ENCODE measurements at places on chromosomes 3 and 15.
A peak's percentile ranks its signal among the peaks of the same experiment; 100 is the strongest.

DNA sequence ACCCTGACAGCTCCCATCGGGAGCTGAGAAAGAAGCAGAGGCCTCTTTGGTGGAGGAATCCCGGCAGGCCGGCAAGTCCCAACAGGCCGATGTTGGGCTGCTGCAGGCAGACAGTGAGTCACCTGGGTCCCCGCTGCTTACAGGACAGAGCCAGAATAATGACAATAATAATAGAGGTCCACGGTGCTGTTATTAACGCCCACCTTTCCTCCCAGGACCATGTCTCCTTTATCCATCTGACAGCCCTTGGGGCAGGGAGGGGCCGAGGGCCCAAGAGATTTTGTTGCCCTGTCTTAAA lies 29.3 kb upstream of the MAGEF1 start:
- DNase-seq, result no peak

DNA sequence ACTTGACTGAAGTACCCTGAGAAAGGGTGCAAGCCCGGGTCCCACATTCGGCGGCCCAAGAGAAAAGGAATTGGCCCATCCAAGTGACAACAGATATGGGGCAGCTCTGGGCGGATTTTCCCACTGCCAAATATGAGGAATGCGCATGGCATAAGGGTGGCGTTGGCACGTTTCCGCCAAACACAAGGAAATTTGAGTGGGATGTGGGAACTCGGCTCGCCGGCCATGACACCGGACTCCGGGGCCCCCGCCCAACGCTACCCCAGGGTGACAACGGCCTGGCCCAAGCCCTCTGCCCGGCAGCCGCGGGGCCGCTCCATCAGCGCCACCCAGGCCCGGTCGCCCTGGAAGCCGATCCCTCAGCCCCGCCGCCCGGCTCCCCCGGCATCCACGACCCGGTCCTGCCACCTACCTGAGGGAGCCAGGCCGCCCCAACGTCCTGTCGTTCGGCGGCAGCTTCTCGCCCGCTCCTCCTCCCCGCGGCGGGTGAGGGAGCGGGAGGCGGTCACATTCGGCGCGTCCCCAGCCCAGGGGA lies 449 bp downstream of the RAF1 start:
- peak; percentile 32 for DNase-seq

DNA sequence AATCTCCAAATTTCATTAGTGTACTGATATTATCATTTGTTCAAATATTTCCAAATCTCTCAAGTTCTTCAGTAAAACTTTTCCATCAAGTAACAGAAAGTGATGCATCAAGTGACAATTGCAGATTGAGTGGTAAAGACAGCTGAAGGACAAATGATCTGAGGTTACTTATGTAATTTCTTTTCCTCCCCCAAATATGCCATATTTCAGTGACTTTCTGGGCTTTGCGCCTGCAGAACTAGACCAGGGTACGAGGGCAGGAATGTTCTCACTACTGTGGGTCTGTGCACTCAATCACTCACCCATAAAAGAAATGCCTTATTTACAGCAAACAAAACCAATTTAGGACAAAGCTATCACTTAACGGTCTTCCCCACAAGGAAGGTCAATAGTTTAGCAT lies 4.7 kb downstream of the SUCLG2 start:
- no peak for DNase-seq

DNA sequence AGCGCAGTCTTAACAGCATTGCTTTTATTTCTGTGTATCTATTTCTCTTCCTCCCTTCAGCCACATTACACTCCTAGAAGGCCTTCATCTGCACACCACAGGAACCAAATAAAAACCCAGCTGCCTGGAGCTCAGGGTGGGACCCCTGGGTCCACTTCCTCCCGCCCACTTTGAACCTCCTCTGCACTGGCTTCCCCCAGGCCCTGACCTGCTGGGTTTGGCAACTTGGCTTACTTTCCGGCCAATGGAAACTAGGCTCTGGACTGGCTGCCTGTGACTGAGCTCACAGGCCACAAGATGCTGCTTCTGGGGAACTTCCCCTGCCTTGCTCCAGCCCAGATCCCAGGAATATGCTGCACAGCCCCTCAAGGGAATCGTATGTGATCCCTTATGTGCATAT lies 89.8 kb downstream of the SEMA5B start:
- no peak for DNase-seq

- DNase-seq, result peak; percentile 9
Measured at GRCh38 chr3:66582721-66583423, 82.0 kb upstream of the LRIG1 start.

DNA sequence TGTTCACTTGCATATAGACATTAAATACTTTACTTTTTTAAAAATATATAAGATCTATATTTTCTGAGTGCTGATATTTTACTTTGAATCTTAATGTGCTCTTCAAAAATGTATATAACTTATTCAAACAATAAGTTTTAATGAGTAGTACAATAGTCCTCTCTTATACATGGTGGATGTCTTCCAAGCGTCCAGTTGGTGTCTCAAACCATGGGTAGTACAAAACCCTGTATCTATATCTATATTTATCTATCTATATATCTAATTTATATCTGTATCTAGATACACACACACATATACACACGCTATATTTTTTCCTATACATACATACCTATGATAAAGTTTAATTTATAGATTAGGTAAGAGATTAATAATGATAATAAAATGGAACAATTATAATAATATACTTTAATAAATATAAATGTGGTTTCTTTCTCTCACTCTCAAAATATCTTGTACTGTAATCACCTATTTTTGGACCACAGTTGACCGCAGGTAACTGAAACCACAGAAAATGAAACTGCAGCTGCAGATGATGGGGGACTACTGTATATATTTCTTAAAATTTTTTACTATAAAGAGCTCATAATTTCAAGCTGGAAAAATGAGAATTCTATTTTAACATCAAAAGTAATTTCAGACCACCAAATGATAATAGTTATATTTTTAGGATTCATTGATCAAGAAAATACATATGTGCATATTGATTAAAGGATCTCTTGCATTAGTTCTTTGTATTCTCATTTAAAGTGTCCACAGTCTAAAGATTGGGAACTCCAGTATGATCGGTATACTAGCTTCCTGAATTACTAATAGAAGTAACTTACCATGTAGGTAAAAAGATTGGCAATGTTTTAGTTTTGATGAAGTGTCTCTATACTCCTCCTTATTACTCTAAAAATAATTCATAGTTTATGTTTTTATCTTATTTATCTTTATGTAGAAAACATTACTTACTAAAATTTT lies 215.1 kb upstream of the MLF1 start:
- no peak for DNase-seq

GRCh38 chr3:139638518-139638917 lies 39.3 kb downstream of the NMNAT3 start:
- no peak for DNase-seq

DNA sequence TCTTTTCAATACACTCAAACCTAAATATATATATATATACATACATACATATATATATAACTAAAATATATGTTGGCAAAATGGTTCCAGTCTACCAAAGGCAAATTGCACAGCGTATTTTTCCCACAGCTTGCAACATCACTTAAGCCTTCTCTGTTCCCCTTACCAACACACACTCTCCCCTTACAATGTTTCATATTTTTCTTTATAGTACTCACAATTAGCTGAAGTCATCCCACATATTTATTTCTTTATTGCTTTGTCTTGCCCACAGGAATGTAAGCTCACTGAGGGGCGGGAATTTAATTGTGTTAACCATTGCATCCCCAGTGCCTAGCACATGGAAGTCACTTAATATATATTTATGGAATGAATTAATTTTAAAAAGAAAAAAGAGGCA lies 288.3 kb downstream of the ULK4 start:
- no peak for DNase-seq

- DNase-seq, result no peak
Measured at GRCh38 chr3:53261712-53262111, 5.9 kb upstream of the TKT start.

GRCh38 chr3:119592861-119593260 lies 4.8 kb upstream of the PLA1A start:
- no peak for DNase-seq

GRCh38 chr15:72614810-72615532 lies 39.5 kb upstream of the GOLGA6B start:
- DNase-seq, result no peak

- DNase-seq, result no peak
Measured at GRCh38 chr3:62531981-62532380, 158.6 kb upstream of the FEZF2 start.

DNA sequence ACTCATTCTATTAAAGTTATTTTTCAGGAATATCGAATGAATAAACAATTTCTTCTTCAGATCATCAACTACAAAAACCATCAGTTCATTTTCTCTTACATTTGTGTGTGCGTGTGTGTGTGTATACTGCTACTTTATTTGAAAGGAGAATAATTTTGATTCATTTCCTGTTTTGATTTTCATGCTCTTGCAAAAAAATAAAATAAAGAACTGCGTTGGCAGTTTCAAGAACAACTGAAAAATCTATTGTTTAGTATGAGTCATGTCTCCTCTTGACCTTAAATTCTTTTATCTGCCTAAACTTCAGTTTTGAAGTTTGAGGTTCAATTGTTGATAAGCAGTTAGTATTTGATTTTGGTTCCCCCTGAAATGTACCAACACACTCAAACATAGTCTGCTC lies 540.8 kb downstream of the FGF12 start:
- no peak for DNase-seq

DNA sequence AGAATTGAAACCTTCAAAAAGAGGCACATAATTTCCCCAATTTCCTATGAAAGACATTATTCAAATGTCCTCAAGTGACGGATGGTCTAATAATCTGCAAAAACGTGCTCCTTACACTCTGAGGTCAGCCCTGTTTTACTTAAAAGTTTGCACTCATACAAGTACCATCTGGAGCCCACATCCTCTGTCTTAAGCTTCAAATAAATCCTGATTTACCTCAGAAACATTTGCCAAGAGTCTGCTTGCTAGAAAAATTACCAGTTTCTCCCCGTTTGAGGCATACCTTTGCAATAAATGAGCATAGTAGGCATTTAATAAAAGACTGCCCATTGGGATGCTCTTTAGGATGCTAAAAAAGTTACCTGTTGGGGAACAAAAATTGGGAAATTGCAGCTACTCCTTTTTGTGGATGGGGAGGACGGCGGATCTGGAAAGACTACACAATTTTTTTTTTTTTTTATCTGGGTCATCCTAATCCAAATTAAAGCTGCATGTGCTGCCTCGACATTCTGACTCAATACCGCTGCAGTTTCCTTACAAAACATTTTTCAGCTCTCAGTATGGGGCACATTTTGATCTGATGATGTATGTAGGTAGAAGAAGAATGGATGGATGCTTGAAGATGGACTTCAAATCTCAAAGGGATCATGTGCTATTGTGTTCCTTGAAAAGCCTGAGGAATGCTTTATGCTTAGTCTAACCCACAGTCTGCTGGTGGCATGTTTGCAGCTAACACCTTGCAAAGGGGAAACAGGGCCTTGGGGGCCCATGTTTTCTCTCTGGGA lies 233.7 kb upstream of the ADAMTS9 start:
- no peak for DNase-seq

- DNase-seq, result no peak
Measured at GRCh38 chr3:146818866-146819265, 213.7 kb upstream of the PLSCR5 start.

DNA sequence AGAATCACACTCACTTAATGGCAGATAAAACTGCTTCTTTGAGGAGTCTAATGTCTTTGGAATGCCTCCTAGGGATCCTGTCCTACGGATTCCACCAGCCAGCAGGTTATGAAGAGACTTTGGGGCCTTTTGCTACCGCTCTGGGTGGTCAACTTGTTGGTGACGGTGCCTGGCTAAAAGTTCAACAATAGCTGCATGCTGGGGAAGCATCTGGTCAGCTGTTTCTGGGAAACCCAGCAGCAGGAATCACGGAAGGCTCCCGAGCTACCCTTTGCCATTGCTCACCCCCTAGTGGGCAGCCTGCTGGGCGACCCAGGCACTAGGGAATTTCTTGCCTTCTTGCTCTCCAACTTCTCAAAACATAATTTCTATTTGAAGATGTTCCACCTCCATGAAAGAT lies 263.3 kb downstream of the NEK10 start:
- no peak for DNase-seq

DNA sequence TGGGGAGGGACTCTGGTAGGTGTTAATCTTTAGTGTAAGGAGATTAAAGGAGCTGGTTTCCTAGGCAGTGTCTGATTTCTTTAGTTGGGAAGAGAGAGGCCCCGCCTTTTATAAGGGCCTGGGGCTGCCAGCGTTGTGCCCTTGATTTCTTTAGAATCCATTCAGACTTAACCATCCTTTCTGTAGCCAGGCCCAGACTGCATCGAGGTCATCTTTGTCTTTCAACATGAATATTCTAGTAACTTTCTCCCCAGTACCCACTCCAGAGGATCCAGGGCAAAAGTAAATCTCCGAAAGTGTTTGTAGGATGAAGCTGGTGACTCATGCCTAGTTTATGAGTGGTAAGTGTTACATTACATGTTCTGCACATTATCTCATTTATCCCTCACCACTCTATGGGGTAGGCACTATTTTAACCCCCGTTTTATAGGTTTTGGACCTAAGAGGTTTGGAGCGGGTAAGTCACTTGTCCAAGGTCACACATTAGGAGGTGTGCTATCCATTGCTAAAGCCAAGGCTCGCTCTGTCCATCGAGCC lies 11.8 kb upstream of the USP3 start:
- no peak for DNase-seq

- DNase-seq, result no peak
Measured at GRCh38 chr15:47119349-47119748, 598.0 kb upstream of the SEMA6D start.

GRCh38 chr15:27828746-27829145 lies 270.4 kb downstream of the OCA2 start:
- DNase-seq, result no peak

- DNase-seq, result no peak
Measured at GRCh38 chr3:24160424-24161095, 215.5 kb downstream of the NR1D2 start.

DNA sequence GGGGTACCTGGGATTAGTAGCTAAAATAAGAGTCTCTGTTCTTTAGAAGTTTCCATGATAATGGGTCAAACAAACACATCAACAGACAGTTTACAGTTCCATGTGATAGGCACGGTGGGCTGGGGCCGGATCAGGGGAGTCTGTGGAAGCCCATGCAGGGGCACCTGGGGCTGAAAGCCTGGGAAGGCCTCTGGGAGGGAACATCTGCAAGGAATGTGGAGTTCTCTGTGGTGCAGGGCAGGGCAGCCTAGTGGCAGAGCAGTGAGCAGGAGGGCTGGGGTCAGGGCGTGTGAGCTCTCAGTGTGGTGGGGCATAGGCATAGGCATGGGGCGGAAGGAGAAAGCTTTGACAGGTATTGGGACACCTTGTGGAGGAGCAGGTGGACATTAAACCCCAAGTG lies 207.7 kb upstream of the TRIM42 start:
- DNase-seq, result no peak

DNA sequence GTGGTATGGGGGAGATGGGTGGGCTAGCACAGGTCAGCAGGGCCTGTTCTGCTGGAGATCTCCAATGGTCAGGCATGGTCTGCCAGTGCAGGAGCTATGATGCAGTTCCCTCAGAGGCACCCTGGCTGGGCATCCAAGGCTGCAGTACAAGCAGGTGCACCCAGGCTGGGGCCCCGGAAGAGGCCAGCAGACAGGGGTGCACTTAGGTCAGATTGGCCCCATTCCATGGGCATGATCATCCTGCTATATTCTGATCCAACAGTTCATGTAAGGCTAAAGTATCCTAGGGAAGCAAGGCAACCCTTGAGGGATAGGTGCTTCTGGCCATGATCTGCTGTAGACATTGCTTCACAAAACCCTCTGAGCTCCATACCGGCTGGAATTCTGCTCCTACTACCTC lies 53.5 kb downstream of the STRIT1 start:
- no peak for DNase-seq

GRCh38 chr3:28840976-28841376 lies 439.9 kb upstream of the RBMS3 start:
- DNase-seq, result no peak

GRCh38 chr15:85024509-85025336 lies 43.1 kb downstream of the PDE8A start:
- DNase-seq, result no peak

Data from activated T-helper 1 cell treated with anti-CD3 and anti-CD28 coated beads, Interleukin-2, amount 50 U/mL, for 16 hours (primary cell).